PC-9 (cell line): ENCODE measurements at places on chromosomes 6 and 20.
A peak's percentile ranks its signal among the peaks of the same experiment; 100 is the strongest.

GRCh38 chr6:36820700-36821580 lies 18.3 kb downstream of the CPNE5 start:
- DNase-seq: peak; percentile 47

DNA sequence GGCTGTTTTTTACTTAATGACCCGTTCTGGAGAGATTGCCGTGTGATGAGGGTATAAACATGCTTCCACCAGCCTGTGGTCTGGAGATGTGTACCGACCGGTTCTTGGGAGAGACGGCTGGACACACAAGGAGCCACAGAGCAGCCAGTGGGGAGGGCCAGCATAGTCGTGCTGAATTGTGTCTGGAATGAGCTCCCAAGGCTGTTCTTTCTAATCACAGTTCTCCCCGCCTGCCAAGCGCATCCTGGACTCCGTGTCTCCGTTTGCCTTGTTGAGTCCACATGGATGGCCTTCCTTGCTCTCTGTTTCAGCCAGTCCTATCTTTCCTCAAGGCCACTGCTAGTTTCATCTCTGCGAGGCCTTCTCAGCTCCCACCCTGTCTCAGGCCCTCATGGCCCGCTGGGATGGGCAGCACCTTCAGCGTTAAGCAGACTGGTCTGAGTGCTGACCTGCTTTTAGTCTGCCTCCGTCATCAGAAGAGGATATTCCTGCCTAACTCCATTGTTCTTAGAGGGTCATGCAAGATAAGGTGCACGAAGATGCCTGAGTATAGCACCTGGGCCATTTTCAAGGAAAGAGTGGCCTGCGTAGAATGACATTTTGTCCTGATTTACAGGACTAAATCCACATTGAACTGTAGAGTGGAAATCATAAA lies 20.6 kb downstream of the MANBAL start:
- no peak for DNase-seq

GRCh38 chr6:113980937-113981554 lies 10.1 kb upstream of the HDAC2 start:
- DNase-seq: no peak

DNA sequence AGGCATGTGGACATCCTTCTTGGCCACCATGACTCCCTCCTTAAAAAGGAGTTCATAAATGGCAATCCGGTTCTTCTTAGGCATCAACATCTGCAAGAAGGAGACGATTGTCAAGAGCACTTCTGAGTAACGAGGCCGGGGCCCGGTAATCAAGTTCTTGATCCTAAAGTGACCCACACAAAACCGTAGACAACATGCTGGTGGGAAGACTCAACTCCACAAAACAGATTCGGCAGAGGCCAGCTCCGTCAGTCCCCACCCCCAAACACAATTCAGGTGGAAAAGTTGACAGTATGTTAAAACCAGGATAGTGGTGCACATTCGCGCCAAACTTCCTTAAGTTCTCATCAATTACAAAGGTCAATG lies 754 bp downstream of the RPS10 start:
- DNase-seq: no peak

DNA sequence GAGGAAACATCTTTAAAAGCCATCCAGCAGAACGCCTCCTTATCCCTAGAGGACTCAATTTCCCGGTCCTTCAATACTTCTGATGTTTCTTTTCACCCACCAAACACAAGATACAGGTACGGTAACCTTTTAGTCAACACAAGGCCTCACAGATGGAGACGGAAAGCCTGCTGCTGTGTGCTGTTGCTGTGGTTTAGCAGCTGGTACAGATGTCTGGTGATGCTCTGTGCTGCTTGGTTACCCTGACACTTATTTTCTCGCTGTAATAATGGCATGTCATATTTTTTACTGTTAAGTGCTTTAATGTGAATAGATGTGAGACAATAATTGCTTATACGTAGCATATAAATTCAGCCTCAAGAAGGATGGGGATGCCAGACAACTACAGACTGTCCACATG lies 25.3 kb downstream of the GMDS start:
- DNase-seq: no peak
